ENCODE measurements at places on chromosomes 16 and 17.

DNA sequence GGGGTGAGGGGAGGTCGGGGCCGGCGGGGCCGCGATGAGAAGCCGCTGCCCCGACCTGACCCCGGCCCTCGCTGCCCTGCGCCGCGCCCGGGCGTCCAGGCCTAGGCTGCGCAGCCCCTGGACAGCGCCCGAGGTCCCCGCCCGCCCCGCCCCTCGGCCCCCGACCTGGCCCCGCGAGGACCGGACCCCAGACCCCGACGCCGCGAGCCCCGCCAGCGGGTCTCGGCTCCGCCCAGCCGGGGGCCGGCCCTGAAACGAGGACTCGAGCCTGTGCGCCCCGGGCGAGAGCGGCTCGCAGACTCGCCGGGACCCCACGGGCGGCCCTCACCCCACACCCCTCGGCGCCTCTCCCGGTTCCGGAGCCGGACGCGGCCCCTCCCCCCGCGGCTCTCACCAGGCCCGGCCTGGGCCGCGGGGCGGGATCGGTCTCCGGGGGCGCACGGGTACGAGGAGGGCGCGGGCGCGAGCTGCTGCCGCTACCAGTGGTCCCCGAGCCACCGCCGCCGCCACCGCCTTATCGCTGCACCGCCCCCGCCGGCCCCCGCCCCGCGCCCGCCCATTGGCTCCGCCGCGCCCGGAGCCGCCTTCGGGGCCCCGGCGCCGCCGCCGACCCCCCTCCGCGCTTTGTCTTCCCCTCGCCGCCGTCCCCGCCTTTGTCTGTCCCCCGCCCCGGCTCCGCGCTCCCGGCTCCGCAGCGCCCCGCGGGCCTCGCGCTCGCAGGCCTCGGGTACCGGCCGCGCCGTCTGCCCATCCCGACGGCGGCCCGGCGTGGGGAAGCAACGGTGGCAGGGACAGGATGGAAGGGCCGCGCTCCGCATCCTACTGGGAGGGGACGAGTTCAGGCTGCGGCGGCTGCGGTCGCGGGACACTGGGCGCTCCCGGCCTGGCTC is at the start of gene LIMD2:
Gene LIMD2 (minus strand): TSS at position 488 of the 890 bp plus-strand sequence. CDS start 827 bp downstream, outside the sequence.
- DNase-seq: peak; percentile 80

DNA sequence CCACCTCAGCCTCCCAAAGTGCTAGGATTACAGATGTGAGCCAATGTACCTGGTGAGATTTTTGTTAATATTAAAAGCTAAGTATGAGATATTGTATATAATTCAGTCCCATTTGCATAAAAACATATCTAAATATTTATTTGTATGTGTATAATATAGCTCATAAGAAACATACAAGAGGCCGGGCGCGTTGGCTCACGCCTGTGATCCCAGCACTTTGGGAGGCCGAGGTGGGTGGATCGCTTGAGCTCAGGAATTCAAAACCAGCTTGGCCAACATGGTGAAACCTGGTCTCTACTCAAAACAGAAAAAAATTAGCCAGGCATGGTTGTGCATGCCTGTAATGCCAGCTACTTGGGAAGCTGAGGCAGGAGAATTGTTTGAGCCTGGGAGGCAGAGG is 16.8 kb upstream of the BCO1 start:
- DNase-seq: no peak

- DNase-seq: no peak
Observed at GRCh38 chr17:4469552-4469951, 29.1 kb upstream of the SPNS2 start.

DNA sequence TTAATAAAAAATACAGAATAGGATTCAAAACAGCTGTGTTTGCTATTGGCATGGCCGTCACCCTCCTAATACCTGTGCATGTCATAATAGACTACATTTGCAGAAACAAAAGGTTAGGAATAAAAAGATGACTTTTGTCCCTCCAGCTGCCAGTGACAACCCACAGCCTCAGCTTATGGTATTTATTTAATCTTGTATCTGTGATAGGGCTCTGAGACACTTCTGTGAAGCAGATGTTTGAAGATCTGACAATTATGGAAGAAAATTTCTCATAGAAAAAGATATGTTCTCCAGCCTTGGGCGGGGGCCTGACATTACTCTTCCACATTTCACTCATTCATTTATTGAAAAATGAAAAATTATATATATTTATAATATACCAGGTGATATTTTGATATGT is 62.2 kb downstream of the PITPNC1 start:
- DNase-seq: no peak

- DNase-seq: no peak
Observed at GRCh38 chr17:68606451-68607307, 5.5 kb upstream of the FAM20A start.

DNA sequence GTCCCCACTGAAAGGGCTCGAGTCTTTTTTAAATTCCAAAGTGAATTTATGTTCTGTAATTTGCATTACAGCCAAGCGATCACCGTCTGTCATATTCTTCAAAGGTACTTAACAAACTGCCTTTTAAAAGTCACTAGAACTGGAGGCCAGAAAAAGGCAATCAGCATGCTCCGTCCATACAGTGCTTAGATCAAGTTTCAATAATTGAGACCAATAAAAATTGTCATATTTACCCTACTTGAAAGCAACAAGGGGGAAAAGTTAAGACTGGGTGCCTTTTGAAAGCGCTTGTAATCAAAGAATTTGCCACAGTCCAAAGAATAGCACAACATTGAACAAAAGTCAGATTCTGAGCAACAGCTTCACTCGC is 9.0 kb upstream of the ZFHX3 start:
- DNase-seq: no peak

DNA sequence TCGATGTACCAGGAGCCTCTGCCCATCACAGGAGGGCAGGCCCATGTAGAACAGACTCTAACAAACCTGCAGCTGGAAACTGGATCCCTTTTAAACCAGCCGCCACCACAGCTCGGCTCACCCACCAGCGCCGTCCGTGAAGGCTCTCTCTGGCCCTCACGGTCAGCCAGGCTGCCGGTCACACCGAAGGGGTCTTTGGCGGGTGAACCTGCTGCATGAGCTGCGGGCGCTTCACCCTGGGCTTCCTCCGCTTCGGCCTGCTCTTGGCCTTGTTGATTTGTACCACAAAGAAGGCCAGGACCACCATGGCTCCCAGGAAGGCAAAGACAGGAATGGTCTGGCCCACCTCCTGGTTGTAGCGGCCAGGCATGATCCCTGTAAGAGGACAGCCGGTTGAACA is 11.7 kb upstream of the SLC38A8 start:
- DNase-seq: no peak

- no peak for DNase-seq
Observed at GRCh38 chr17:41962111-41962510, 4.5 kb upstream of the CNP start.

DNA sequence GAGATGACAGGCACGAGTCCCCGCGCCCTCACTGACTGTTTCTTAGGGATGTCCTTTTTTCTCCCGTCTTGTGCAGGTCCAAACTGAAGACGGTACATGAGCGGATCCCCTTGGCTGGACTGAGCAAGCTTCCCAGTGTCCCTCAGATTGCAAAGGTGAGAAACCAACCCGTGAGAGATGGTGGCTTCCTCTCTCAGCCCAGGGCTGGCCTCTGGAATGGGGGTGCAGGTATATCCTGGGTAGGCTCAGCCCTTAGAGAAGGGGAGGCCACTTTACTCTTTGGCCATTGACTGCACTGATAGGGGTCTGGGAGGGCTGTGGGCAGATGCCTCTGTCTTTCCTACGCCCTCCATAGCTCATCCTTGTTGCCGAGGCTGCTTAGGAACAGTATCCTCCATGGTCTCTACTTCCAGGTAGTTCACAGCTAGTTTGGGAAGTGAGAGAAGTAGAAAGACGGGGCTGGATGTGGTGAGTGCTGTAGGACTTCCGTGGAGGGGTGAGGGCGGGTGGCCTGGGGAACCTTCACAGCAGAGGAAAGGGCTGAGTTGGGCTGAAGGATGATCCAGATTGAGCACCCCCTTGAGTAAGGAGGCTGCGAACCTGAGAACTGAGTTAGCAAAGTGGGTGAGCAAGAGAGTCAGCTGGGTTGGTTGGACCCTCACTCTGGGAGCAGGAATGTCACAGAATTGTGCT is 83.0 kb downstream of the OR1D5 start:
- DNase-seq: no peak

GRCh38 chr16:57941016-57941664 is 29.8 kb downstream of the CNGB1 start:
- no peak for DNase-seq

DNA sequence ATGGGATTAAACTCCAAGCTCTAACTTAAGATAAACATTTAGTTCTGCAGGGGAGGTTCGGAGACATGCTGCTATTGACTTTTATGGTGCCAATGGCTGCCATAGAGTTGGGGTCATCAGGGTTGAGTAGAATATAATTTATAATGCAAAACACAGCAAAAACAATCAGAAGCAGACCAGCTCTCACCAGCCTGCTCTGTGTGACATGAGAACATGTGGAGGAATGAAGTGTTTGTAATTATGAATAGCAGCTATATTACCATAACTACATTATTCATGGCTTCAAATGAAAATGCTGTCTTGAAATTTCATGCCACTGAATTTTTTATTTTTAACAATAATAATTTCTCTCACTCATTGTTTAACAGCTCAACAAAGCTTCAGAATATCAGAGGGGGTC is 645.6 kb upstream of the CDH8 start:
- no peak for DNase-seq

DNA sequence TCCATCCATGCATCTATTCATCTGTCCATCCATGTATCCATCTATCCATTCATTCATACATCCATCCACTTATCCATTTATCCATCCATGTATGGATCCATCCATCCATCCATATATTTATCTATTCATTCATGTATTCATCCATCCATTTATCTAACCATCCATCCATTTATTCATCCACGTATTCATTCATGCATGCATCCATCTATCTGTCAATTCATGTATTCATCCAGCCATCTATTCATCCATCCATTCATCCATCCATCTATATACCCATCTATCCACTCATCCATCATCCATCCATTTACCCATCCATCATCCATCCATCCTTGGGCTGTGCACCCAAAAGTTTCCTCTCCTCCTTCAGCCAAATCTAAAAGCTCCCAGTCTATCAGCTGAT is 43.4 kb downstream of the GDE1 start:
- DNase-seq: no peak
